H4 (cell line): ENCODE measurements at places on chromosomes 3 and 15.

DNA sequence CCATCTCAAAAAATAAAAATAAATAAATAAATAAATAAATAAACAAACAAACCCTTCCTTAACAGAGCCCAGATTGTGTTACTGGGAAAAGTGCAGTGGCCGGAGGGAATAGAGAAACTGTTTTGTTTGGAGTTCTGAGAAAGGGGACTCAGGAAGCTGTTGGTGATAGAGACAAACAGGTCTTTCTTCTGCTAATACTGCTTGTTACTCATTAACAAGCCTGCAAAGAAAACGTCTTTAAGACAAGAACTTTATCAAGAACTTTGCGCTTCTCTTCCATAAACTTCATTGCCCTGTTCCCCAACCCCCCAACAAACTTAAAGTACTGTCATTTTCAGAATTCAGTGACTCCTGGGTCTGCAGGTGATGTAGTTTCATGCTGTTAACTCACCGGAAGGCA, 68.8 kb upstream of the GSK3B start:
- DNase-seq: no peak

GRCh38 chr15:72845981-72846383, 62.4 kb upstream of the ADPGK start:
- no peak for DNase-seq

GRCh38 chr3:188058569-188059184, 95.3 kb upstream of the LPP start:
- DNase-seq: no peak

GRCh38 chr15:100901702-100902435, 17.3 kb upstream of the LRRK1 start:
- no peak for DNase-seq
